ENCODE measurements at places on chromosomes 13 and 19.

DNA sequence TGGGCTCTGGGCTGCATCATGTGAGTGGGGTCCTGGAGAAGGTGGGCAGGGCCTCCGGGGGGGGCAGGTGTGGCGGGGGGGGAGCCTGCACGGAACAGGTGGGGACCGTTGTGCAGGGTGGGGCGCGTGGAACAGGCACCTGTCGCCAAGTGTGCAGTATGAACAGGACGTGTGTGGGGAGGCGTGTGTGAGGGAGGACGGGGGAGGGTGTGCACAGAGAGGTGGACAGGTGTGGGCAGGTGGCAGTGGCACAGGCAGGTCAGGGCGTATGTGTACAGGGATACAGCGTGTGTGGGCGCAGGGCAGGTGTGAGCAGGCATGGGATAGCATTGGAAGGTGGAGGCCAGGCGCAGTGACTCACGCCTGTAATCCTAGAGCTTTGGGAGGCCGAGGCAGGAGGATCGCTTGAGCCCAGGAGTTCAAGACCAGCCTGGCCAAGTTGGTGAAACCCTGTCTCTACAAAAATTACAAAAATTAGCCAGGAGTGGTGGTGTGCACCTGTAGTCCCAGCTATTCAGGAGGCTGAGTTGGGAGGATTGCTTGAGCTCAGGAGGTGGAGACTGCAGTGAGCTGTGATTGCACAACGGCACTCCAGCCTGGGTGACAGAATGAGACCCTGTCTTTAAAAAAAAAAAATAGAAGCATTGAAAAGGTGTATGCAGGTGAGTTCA lies 3.2 kb downstream of the PLK5 start:
- DNase-seq: no peak

DNA sequence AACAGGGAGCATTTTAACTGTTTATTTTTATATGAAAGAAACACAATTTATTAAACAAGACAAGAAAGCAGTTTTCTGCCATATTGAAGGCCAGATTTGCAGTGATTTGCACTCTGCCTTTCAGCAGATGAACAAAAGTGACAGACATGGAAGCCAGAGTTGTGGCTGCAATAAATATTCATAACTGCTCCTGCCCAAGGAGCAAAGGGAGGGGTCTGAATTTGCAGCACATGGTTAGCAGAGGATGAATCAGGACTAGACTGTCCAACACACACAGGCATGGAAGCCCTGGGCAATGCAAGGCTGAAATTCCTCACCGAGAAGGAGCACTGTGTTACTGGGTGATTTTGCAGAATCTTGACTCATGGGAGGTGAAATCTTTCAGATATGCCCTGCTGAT lies 418.2 kb downstream of the DCT start:
- no peak for DNase-seq

DNA sequence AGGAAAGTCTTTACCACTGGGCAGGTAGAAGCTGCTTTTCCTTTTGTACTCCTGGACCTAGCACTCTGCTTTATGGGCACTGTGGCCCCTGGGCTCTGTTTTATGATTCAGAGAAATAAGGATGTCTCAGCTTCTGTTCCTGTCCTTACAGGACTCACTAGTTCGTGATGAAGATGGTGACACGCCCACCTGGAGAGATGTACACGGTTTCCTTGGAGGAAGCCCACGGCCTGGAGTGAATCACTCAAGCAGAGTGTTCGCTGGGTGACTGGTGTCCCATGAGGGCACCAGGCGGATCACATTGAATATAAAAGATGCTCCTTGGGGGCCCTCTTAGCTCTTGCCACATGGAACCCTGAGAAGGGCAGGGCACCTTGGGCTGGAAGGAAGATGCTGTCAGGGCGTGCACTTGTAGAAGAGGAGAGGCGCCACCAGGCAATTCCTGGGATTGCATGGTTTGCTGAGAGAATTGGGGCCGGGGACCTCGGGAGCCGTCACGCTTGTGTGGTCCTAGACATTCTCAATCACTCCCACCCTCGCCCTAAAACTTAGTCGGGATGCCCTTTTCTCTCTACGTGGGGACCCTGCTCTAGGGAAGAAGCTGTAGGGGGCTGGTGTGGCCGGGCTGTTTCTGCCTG lies 202.6 kb downstream of the TSHZ3 start:
- no peak for DNase-seq

DNA sequence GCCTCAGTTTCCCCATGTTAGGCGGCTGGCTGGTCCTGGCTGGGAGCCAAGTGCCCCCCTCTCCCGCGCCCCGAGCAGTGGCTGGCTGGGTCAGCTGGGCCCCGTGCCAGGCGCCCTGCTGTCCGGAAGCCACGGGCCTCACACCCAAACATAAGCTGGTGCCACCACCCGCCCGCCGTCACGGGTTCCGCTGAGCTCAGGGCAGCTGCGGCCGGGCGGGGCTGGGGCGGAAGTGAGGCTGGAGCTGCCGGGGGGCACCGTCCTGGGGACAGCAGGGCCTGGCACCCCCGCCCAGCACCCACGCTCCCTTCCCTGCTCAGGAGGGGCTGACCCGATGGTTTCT lies 19.3 kb downstream of the HCN2 start:
- DNase-seq: no peak

DNA sequence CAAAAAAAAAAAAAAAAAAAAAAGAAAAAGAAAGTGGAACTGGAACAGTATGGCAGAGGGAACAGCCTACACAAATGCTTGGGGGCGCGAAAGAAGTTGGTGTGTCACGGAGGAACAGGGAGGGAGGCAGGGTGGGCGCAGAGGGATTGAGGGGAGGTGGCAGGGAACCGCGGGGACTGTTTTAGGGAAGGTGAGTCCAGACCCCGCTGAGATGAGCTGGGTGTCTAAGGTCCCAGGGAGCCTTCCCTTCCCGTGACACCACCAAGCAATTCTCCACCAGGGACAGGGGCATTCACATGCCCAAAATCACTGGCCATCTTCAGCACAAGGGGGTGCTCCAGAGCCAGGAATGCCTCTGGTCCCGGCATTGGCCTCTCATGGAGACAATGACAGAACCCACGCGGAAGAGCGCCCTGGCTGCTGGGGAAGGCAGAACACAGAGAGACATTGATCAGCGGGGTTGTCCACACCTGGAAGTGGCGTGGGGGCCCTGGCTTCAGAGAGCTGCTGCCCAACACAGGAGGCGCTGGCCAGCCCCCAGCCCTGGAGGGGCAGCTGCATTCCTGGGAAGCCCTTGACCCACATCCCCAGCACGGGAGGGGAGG lies 6.9 kb downstream of the PEAK3 start:
- peak; percentile 52 for DNase-seq

DNA sequence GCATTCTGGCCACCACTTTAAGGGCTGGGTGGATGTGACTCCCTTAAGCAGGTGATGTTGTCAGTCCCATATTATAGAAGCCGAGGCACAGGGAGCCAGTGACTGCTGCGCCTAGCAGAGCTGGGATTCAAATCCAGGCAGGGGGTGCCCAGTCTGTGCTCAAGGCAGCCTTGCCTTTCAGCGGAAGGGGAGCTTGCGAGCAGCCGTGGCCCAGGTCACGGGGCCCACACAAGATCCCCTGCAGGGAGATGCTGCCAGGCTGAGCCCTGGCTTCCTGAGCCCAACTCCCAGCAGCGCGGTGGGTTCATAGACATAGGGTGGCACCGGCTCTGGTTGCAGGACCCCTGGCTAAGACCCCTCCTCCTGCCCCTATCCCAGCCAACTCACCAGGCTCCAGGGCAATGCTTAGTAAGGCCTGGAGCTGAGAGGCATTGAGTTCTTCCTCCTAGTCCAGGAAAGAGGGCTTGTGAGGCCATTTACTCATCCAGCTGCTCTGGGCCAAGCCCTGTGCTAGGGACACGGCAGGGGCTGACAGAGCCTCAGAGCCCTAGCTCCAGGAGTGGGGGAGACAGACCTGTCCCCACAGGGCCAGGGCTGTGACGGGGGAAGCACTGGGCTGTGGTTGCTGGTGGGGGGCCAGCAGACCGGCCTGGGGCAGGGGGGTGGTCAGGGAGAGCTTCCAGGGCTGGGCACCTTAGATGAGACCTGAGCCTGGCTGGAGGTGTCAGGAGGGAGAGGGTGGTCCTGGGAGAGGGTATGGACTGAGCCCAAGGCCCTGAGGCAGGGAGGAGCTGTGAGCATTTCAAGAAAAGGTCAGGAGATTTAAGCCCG lies 9.6 kb downstream of the CAPN12 start:
- no peak for DNase-seq

GRCh38 chr13:110945928-110946570 lies 31.2 kb upstream of the ANKRD10 start:
- DNase-seq: no peak

- no peak for DNase-seq
These were observed 63.1 kb downstream of the ZNF100 start for GRCh38 chr19:21704320-21704719.

- no peak for DNase-seq
These were observed 251.0 kb downstream of the UQCRFS1 start for GRCh38 chr19:28961772-28962500.

DNA sequence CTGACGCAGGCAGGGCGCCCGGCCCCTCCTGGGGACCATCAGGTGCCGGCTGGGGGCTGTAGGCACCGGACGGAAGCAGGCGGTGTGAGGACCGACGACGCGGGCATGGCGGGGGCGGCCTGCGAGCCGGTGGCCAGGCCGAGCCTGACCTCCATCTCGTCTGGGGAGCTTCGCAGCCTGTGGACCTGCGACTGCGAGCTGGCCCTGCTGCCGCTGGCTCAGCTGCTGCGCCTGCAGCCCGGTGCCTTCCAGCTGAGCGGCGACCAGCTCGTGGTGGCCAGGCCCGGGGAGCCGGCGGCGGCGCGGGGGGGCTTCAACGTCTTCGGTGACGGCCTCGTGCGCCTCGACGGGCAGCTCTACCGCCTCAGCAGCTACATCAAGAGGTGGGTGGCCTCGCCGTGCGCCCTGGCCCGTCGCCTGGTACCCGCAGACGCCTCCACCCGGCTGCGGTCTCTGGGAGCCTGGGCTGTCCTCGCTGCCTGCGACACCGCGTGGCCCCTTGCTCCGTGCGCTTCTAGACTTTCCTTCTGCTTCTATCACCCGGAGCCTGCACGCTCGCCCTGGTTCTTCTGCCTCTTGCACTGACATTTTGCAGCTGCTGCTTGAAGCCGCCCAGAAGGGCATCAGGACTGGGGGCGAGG lies 460 bp downstream of the MEDAG start:
- no peak for DNase-seq

DNA sequence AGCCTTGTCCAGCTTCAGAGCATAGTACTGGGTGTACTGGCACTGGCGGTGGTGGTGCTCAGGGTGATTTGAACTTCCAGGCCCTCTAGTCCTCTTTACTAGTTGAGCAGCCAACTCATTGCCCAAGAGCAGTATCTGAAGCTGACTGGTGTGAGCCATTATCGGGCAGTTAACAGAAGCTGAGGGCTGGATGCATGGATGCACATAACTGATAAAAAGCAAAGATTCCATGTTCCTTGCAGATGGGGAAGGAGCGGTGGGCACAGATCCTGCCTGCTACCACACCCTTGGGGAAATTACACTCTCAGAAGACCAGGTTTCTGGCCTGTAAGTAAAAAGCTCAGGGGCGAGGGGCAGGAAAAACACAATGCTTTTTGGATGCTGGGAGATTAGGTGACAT lies 499.4 kb upstream of the ARGLU1 start:
- DNase-seq: no peak

DNA sequence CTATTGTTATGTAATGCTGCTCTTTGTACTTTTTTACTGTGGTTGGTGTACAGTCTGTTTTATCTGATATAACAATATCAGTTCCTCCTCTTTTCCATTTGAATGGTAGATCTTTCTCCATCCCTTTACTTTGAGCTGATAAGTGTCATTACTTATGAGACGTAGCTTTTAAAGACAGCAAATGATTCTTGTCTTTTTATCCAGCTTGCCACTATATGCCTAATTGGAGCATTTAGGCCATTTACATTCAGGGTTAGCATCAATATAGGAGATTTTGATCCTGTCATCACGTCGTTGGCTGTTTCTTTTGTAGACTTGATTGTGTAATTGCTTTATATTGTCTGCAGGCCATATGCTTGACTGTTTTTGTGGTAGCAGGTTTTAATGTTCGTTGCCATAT lies 894.2 kb upstream of the ATXN8OS start:
- DNase-seq: no peak

- DNase-seq: no peak
These were observed 67.7 kb upstream of the STARD13 start for GRCh38 chr13:33353210-33353609.

- no peak for DNase-seq
These were observed 884 bp upstream of the CBY2 start for GRCh38 chr13:45700971-45701900.

- no peak for DNase-seq
These were observed 416.6 kb downstream of the KLF12 start for GRCh38 chr13:73717632-73718031.

GRCh38 chr19:12166626-12167025 lies 3.7 kb downstream of the ZNF136 start:
- DNase-seq: no peak

DNA sequence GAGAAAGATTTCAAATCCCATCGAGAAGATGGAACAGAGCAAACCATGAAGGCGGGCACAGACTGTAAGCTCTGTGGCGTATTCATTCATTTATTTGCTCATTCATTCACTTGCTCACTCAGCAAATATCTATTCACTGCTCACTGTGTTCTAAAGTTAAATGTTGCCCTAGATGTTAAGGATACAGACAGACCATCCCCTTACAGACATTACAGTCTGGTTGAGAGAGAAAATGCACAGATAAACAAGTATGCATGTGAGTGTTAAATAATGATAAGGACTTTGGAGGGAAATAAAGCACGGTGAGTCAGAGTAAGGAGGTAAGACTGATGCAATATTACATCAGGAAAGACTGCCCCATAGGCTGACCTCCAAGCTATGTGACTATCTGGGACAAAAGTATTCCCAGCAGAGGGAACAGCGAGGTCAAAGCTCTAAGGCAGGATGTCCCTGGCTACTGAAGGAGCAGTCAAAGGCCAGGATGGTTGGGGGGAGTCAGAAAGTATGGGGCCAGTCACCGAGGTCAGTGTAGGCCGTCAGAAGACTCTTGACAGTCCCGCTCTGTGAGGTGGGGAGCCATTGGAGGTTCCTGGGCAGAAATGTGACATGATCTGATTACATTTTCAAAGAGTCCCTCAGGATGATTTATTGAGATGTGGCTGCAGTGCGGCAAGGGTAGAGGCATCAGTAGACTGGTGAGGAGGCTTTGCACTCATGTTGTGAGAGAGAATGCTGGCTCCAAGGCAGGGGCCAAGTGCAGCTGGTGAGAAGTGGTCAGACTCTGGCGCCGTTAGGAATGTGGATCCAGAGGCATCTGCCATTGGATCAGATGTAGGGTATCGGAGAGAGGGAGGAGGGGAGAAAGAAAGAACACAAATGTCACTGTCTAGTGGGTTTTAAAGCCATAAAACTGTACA lies 37.9 kb downstream of the MBNL2 start:
- peak; percentile 76 for DNase-seq

GRCh38 chr13:60074397-60074796 lies 89.3 kb downstream of the DIAPH3 start:
- no peak for DNase-seq

DNA sequence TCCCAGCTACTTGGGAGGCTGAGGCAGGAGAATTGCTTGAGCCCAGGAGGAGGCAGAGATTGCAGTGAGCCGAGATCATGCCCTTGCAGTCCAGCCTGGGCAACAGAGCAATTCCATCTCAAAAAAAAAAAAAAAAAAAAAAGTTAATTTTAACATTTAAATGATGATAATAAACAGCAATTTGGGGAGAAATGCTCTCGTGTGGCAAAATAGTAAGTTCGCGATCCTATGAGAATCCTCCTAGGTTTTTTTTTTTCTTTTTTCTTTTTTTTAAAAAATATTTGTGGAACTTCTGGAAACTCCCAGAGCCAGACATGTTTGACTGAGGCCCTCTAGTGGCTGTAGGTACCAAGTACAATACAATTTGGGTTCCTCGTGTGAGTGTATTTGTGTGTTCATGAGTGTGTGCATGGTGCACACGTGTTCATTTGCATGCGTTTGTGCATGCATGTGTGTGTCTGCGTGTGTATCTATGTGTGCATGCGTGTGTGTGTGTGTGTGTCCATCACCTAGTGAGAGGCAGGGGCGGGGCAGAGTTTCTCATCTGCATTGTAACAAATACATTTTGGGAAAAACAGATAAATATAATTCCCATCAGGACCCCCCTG lies 31.2 kb downstream of the TMPRSS9 start:
- no peak for DNase-seq
